ENCODE measurements at places on chromosomes 5 and 9.

- no peak for DNase-seq
Measured at GRCh38 chr5:45521067-45521466, 175.1 kb downstream of the HCN1 start.

DNA sequence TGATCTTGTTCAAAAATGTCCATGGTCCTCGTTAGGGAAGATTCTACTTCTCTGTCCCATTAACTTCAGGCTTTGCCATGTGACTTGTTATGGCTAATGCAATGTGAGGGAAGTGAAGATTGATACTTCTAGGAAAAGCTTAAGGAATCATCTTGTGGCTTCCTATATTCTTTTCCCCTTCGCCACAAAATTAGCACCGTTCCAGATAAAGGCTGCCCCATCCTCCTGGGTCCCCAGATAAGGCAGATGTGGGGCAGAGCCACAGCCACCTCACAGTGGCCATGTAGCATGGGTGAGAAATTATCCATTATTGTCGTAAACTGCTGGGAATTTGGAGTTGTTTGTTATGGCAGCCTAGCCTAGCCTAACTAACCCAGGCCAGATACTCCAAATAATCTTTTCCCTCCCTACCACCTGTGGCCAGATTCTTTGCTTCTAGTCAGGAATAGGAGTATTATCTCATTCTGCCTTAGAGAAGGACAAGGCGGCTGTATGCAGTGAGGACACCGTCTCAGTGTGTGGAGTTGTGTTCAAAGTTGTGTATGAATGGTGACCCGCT is 31.9 kb upstream of the BOD1 start:
- no peak for DNase-seq

DNA sequence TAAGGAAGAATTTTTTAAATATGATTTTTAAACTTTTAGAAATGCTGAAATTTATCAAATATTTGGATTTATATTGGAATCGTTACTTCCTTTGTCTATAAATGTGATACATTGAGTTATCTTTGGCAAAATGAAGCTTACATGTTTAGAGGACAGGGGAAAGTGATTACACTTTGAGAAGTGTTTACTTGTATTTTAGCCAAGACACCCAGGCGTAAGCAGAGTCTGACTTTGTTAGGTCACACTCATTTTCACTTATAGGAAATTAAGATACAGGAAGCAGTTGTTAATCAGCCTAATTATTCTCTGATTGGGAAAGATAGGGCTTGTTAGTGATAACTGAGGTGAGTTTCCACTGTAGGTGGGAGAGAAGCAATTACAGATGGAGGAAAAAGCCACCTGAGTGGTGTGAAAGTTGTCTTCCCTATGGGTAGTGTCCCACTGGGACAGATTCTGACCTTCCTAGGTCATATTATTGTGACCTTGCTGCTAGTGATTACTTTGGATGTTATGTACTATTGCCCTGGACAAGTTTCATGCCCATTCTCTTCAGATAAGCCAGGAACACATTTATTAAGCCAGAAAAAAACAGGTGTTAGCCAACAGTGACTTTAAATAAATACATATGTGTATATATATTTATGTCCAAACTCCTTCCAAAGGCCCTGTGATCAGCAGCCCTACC is 88.7 kb downstream of the UHRF2 start:
- DNase-seq: no peak

GRCh38 chr9:107172160-107172978 is 110.7 kb upstream of the RAD23B start:
- DNase-seq: peak; percentile 58

- no peak for DNase-seq
Measured at GRCh38 chr9:130639866-130640555, 24.4 kb upstream of the PRDM12 start.

GRCh38 chr5:78546276-78546996 is 102.1 kb downstream of the LHFPL2 start:
- DNase-seq: no peak

GRCh38 chr5:159324986-159325385 is 5.3 kb downstream of the IL12B start:
- no peak for DNase-seq

DNA sequence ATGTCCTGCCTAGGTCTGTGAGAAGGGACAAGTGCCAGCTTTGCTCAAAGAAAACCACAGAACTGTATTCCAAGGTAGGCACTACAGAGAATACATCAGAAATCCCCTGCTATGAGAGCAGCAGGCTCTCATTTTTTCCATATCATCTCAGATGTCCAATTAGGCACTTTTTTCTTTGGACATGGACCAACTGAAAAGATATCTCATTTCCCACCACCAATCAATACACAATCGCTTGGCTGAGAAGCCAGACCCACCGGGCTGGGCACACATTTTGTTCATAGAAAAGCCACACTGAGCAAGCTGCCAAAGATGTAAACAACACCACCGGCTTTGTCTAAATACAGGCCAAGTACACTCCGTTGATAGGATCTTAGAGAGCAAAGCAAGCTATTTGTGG is 25.9 kb downstream of the STOM start:
- no peak for DNase-seq

DNA sequence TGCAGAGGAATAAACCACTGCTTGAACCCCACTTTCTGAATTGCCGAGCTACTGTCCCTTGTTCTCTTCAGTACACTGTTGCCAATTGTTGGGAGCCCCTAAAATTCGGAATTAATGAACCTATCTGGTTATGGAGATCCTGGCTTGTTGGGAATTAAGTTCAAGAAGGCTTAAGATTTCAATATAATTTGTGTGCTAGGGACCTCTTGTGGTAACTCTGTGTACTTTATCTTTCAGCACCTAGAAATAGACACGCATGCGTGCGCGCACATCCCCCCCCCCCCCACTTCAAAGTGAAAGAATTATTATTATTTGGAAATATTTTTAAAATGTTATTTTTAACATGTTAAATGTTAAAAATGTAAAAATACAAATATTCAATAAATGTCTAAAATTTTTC is 53.3 kb upstream of the FAM169A start:
- peak; percentile 2 for DNase-seq

- no peak for DNase-seq
Measured at GRCh38 chr9:78707080-78707479, 410.2 kb downstream of the PSAT1 start.

DNA sequence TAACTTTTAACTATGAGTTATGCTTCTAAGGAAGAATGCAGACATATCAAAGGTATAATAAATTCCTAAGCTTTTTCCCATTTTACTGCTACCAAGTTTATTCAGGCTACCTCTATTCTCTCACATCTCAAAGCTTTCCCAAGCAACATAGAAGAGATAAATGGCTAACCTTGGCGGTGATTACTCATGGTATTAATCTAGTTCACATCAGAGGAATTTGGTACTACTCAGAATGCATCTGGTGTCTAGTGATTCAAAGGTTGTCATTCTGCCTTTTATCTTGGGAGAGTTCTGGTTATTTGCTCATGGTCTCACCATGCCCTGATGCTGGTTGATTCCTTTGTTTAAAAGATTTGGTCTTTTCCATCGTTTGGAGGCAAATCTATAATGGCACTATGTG is 182.7 kb downstream of the TAF11L14 start:
- no peak for DNase-seq

- no peak for DNase-seq
Measured at GRCh38 chr5:170361116-170361515, 28.1 kb downstream of the KCNMB1 start.

GRCh38 chr9:93033531-93033930 is 25.0 kb upstream of the SUSD3 start:
- DNase-seq: no peak

DNA sequence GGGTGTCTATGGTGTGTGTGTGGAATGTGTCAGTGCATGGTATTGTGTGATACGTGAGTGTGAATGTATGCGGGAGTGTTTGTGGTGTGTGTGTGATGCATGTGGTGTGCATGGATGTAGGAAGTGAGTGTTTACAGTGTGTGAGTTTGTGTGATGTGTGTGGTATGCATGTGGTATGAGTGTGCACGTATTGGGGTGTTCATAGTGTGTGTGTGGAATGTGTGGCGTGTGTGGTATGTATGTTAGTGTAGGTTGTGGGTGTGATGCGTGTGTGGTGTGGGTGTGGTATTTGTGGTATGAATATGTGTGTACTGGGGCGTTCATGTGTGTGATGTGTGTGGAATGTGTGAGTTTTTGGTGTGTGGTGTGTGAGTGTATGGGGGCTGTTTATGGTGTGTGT is 40.1 kb upstream of the BICD2 start:
- DNase-seq: no peak

GRCh38 chr5:74035521-74035937 is 409.5 kb downstream of the ARHGEF28 start:
- no peak for DNase-seq

DNA sequence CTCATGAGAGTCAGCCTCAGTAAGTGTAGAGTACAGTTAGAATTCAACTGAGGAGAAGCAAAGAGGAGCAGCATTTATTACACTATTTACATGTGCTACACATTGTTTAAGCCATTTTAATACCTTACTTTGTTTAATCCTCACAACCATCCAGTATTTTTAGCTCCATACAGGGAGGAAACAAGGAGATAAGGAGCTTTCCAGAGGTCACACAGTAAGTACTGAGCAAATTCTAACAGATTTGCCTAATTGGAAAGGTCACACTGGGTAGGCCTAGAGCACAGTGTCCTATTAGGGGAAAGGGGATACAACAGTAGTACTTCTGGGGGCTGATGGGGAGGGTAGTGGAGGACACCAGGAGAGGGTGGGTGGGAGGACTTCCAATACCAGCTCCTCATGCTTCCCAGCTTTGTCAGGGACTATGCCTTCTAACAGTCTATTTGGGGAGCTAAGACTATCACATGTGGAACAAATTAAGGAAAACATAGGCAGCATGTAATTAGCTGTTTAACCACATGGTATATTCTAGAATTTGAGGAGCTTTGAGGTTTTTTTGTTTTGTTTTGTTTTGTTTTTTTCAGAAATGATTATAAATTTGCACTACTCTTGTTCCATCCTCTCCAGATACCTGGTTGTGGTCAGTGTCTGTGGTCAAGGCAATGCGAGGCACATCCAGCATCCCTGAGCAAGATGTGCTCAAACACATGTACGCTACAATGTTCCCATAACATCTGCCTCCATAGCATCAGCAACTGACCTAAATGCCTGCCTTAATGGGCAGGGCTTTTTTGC is 96.0 kb upstream of the SLC12A2 start:
- DNase-seq: no peak

GRCh38 chr5:20522905-20523482 is 535.0 kb upstream of the CDH18 start:
- no peak for DNase-seq

DNA sequence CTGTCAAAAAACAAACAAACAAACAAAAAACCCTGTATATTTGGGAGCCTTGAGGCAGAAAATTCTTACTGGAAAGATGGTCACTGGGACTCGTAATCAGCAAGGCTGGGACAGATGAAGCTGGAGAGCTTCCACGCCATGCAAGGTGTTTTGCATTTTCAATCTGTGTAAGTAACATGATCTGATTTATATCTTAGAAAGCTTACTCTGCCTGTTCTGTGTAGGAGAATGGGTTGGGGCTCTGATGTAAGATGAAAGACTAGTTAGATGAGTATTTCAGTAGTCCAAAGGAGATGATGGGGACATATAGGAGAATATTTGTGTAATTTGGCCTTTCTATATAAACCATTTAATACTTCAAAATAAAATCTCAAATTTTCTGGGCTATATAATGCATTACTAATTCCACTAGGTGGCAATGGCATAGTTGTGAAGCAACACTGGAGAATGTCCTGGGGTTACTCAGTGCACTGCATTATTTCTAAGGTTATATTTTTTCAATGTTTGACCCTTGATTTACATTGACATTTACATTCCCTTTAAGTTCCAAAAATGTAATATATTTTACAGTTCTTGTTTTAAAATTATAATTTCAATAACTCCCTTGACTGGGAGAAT is 21.9 kb upstream of the FSD1L start:
- no peak for DNase-seq

DNA sequence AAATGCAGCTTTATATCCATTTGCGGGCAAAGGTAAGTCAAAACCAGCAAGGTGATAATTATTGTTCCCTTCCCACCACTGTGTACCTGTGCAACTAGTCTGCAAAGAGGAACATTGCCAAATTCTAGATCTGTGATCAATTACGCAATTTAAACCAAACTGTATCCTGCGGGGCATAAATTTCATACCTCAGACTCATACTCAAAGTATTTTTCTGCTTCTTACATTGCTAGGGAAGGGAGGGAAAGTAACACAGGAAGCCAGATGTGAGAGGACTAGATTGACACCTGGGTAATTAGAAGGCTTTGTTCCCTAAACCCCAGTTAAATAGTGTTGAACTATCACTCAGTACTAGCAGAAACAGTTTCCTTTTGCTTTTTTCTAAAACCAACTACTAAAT is 240.2 kb upstream of the ZNF608 start:
- no peak for DNase-seq

- DNase-seq: no peak
Measured at GRCh38 chr9:123517512-123517911, 161.5 kb downstream of the CRB2 start.

- no peak for DNase-seq
Measured at GRCh38 chr5:111447822-111448221, 64.5 kb downstream of the STARD4 start.

- DNase-seq: no peak
Measured at GRCh38 chr5:170701334-170701733, 82.2 kb upstream of the GABRP start.

DNA sequence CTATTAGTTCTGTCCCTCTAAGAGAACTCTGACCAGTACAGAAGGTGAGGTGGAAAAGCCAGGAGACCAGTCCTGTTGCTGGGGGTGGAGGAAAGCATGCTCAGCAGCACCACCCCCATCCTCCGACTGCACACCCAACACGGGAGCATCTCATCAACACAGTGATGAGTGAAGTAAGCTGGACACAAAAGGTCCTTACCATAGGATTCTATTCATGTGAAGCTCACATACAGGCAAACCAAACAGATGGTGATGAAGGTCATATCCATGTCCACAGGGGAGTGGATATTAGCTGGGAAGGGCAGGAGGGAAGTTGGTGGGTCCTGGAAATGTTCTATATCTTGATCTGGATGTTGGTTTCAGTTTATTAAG is 14.8 kb upstream of the MARCHF6 start:
- no peak for DNase-seq

- no peak for DNase-seq
Measured at GRCh38 chr5:115558388-115558956, 13.9 kb upstream of the FEM1C start.

DNA sequence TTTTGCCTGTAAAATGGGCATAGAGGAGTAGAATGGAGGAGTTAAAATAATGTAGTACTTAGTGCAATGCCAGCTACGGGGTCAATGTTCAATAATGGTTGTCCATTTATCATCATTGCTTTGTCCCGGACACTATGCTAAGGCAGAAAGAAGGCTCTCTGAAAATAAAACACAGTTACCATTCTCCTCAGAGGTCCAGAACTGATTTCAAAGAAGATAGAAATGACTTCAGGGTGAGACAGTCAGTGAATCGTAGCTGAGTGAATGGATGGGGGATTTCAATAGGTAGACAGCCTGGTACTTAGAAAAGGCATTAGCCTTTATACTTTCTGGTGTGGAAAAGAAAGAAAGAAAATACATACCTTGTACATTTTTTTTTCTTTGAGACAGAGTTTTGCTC is 1.2 kb upstream of the AK3 start:
- DNase-seq: no peak

GRCh38 chr5:15695215-15695731 is 195.3 kb downstream of the FBXL7 start:
- DNase-seq: no peak

GRCh38 chr5:116544531-116545241 is 29.9 kb downstream of the SEMA6A start:
- DNase-seq: no peak

GRCh38 chr5:170941788-170942187 is 80.0 kb downstream of the RANBP17 start:
- no peak for DNase-seq

GRCh38 chr5:26310415-26310814 is 728.0 kb downstream of the CDH9 start:
- DNase-seq: no peak

- no peak for DNase-seq
Measured at GRCh38 chr9:85892401-85892800, 48.5 kb upstream of the NAA35 start.

Data from stimulated activated CD4-positive, alpha-beta T cell treated with anti-CD3 and anti-CD28 coated beads, Interleukin-4, amount 100 ng/mL, for 1 hour (primary cell).